ENCODE measurements at places on chromosomes 13 and 19. TPM values are rescaled to one million over a fixed set of nuclear protein-coding genes. Genes with fewer than 3 reads are reported as not detected.

GRCh38 chr13:105552078-105552477 lies 983.4 kb downstream of the EFNB2 start:
- no peak for DNase-seq

DNA sequence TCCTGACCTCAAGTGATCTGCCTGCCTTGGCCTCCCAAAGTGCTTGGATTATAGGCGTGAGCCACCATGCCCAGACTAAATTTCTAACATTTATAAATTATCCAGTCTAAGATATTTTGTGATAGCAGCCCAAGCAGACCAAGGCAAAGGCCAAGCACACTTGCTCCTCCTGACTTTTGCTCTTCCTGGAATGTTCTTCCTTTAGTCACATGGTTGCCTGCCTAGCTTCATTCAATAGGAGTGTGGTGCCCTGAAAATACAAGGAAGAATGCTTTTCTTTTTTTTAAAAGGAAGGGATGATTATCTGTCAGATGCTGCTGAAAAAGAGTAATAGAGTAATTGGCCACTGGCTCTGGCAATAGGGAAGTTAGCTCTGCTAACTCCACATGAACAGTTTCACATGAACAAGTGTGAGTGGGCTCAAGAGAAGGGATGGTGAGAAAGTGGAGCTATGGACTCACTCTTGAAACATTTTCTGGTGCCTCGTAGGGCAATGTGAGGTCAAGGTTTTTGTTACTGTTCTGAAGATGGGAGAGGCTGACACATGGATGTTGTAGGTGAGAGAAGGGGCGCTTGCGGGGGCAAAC lies 47.1 kb downstream of the USPL1 start:
- no peak for DNase-seq

DNA sequence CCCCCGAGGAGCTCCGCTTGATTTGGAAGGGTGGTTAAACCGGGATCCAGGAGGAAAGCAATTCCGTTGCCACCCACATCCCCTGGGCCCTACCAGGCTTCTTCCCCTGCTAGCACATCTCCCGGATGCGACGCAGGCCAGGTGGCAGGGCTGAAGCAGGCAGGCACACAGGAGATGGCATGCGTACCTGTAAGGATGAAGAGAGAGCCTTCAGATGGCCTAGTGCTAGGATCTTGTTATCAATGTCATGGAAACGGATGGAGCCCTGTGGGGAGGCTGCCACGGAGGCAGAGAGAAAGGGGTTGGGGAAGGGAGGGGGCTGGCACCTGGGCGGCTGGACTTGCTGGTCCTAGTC lies 8.5 kb upstream of the SOX1 start:
- no peak for DNase-seq

APC2 gene
- 0.23 TPM for total RNA-seq

- DNase-seq, result no peak
Measured at GRCh38 chr19:17338433-17339078, 1.2 kb downstream of the GTPBP3 start.

DNA sequence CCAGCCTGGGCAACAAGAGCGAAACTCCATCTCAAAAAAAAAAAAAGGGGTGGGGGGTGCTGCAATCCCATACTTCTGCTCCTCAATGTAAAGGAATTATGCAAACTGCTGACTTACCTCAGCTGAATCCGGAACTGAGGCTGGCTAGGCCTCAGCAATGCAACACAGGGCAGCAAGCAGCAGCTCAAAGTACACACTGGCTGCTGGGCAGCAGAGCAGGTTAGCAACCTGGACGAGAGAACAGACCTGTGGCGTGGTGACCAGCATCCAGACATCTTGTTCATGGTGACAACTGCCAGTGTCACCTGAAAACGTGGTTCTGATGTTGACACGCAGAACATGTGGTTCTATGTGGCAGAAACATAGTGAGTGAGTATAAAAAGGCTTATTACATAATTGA lies 28.1 kb downstream of the ZNF14 start:
- no peak for DNase-seq

All from endothelial cell of umbilical vein (primary cell).